ENCODE measurements at places on chromosomes 13 and 19. TPM values are rescaled to one million over a fixed set of nuclear protein-coding genes. Genes with fewer than 3 reads are reported as not detected.

Gene CFAP97D2
- not detected for total RNA-seq

Gene FCAR
- total RNA-seq, result not detected

Gene LRRC63
- not detected for total RNA-seq

Gene SLC7A10
- total RNA-seq, result not detected

Gene MCOLN1
- total RNA-seq, result 5.3 TPM

Gene ZNF586
- 12.6 TPM for total RNA-seq

Gene SIGLEC6
- total RNA-seq, result not detected

All from pericardium fibroblast (primary cell).